ENCODE measurements at places on chromosomes 4 and X.

- DNase-seq = no peak
Observed at GRCh38 chr4:26821031-26821430, 39.6 kb upstream of the STIM2 start.

- DNase-seq = no peak
Observed at GRCh38 chr4:115923152-115923551, 809.7 kb upstream of the NDST4 start.

DNA sequence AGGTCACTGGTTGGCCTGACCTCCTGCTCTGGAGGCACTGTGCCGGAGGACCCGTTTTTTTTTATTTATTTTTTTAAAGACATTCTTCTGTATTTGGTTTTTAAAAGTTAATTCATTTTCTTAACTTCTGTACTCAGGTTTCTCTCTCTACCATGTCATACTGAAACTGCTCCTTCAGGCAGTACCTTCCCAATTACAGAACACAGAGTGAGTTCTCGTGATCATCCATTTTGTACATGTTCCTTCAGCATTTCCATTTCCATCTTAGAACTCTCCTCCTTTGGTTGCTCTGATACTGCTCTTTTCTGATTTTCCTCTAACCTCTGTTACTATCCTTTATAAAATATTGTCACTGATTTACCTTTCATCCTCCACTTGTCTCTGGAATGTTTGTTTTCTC, 17.9 kb downstream of the UBE2K start:
- no peak for DNase-seq

DNA sequence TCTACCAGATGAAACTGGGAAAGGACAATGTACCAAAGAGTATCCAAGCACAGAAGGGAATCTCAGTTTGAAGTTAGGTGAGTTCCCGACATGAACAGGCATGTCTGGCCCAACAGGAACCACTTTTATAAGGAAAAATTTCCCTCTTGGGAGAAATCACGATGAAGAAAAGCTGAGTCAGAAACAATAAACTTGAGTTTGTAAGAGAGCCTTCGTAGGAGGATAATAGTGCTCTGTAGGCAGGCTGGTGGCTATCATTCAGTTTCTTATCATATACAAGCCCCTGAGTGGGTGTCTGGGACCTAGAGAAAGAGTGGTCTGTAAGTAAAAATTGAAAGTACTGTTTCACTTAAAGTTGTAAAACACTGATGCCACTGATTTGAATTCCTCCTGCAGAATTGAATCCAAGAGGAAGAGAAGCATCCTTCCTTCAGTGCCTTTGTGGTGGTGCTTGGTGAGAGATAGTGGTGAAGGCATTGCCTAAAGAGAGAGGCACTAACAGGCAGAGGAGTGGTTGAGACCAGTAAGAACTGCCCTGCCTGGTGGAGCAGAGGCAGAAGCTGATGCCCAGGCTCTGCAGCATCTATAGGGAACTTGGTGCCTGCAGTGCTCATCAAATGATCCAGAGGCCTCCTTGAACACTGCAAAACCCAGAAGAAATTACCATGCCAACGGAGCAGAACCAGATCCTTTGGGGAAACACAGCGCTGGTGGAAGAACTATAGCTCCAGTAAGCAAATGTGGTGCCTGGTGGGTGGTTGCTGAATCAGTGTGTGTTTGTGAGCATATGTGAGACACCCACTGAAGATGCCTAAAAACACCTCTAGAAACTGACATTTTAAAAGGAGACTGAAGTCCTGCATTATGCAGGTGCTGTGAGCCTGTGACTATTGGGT, 31.7 kb upstream of the METAP1 start:
- DNase-seq = no peak

DNA sequence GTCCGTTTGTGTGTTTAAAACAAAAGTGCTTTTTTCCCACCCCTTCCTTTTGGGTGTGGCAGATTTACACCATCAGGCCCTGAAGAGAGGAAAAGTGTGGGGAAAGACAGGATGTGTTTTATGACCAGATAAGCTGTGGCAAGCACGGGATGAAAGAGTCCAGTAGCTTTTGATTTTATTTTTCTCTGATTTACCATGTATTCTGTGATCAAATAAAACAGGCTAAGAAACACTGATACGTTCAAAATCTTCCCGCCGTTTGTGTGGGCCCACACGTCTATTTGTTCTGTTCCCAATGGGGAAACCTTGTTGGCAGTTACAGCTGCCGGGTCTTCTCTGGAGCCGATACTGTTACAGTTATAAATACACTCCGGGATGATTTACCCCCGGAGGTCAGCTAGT, 10.8 kb downstream of the LRP2BP start:
- DNase-seq = no peak

- DNase-seq = no peak
Observed at GRCh38 chrX:42422961-42423360, 355.0 kb downstream of the PPP1R2C start.

Measured in iPS DF 19.7 (cell line).